ENCODE measurements at places on chromosomes 4 and X.

DNA sequence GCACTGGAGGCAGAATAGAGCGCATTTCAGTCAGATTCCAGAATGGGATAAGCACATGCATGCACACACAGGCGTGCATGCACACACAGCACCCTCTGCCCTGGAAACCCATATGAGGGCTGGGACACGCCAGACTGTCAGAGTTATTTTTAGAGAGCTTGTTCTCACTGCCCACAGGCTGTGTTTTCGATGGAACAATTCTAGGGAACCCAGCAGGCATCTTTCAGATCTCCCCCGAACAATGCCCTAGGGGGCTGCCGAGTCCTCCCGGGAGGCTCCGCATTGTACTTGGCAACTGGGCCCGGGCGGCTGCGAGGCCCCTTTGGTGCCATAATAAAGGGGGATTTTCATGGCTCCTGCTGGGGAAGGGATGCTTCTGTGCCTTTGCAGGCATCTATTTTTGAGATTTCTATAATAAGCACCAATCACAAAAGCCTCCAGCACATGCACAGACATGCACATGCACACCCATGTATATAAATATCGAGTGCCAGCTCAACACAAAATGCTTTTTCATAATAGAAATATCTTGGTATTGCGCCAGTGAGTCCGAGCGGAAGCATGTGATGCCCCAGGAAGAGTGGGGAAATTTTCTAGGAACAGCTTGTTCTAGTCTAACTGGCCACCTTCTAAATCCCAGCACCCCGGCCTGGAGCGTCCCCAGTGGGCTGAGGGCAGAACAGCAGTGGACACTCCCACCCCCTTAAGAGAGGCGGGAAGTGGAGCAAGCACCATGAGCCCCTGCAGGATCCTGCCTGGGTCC lies 88.5 kb downstream of the PHKA2 start:
- DNase-seq = no peak

DNA sequence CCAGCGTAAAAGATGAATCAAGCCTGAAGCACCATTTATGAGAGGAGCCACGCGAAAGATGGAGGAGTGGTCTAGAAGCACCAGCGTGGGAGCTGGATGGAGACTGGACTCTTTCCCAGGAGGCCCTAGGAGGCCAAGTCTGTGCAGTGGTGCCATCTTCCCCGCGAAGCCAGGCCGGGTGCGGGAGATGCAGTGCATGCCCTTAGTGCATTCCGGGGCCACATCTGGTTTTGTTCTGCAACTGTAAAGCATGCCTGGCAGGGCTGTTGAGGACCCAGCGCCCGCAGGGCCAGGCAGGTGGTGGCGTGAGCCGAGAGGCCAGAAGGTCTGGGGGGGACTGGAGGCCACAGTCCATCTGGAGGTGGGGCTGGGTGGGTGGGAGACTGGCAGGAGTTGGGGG lies 78.6 kb upstream of the ADRA2C start:
- no peak for DNase-seq

DNA sequence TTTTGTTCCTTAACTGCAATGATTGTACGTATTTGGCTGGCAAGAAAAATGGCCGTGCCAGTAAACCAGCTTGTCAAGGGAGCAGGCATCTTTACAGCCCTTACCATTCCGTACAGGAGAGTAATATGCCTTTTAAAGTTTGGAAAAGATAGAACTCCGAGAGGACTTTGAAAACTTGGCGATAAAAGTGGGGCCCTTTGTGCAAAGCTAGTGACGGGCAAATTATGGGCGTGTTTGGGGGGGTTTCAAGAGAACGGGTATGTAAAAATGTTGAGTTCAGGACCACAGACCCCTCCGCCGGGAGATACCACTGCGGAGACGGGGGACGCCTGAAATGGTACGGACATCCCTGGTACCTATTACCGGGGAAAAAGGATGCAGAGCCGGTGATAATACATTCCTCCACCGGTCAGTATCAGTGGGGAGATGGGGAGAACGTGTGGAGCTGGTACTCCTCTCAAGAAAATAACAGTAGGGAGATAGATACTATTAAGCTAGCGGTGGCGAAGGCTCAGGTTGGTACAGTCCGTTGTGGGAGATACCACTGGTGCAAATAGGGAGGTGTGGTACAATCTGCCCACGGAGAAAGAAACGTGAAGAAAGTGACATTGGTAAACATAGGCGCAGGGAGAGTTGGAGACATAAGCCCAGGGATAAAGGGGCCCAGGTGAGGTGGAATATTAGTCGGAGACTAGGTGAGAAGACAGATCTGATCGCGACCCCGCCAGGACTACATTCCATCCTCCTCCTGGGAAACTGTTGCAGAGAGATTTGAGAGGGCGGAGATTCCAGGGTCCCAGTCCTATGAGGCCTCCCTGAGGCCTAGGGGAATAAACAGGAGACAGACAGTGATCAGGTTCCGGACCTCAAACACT lies 14.5 kb downstream of the SPACA5 start:
- peak; percentile 76 for DNase-seq

DNA sequence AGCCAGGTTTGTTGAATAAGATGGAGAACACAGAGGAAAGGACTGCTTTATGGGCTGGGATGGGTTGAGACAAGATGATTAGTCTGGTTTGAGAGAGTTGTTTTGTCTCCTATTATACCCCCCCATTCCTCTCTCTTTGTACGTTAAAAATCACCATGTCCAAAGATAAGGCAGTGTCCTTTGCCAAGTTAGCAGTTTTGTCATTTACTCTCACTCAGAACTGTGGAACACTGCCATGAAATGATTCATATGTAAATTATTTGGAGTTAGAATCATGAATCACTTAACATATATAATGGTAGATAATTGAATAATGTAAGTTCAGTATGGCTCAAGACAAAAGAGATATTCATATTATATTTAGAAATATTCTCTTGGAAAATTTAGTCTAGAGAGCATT lies 151.3 kb downstream of the DCLK2 start:
- no peak for DNase-seq

DNA sequence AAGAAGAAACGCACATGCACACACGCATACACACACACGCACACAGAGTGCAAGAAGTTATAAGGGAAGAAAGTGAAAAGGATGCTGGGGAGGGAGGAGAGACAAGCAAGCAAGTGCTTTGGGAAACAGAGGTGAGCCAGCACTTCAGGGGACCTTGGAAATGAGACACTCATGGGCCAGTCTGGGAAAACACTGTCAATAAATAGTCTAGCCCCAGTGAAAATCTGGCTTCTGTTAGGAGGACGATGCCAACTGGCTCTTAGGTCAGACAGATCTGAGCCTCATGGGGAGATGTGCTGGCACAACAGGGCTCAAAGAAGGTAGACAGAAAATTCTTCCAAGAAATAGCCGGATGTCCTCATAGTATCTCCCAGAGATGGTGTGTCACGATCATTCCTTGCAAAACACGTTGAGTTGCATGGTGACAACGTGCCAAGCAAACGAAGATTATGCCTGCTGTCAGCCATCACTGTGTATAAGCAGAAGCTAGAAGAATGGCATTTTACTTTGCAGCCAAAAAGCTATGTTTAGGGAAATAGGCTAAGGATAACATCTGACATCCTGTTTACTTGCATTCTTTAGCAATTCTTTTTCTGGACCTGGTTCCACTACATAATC lies 557 bp upstream of the ARHGEF6 start:
- peak; percentile 62 for DNase-seq

DNA sequence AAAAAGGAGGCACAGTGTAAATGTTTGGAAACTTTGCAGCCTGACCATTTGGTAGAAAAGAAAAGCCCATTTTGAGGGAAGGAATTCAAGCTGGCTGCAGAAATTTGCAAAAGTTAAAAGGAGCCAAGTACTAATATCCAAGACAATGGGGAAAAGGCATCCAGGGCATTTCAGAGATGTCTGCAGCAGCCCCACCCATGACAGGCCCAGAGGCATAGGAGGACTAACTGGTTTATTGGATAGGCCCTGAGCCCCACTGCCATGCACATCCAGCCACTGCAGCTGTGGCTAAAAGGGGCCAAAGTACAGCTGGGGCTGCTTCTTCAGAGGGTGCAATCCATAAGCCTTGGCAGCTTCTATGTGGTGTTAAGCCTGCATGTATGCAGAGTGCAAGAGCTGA lies 104.9 kb downstream of the HS3ST1 start:
- DNase-seq = no peak

DNA sequence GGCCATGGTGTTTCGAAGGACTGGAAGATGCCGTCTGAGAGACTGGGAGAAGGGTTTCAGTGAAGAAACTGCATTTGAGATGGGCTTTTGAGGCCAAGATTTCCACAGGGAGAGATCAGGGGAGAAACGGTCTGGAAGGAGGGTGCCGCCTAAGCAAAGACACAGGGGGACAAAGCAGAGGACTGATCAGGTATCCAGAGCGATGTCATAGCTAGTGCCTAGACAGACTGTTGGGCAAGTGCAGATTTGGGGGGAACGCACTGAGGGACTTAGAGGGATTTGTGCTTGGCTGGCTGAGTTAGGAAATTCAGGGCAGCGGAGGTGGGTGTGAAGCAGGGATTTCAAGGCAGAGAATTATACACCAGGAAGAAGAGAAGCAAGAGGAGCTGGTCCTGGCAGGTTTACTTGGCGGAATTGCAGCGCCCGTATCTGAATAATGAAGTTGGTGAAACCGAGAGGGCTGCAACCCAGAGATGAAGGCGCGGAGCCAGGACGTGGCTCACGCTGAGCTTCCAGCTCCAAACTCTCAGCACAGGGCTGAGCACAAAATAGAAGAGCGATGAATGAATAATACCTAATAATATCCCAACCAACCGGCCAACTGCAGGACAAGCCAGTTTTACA lies 106.9 kb downstream of the MAML3 start:
- DNase-seq = no peak

DNA sequence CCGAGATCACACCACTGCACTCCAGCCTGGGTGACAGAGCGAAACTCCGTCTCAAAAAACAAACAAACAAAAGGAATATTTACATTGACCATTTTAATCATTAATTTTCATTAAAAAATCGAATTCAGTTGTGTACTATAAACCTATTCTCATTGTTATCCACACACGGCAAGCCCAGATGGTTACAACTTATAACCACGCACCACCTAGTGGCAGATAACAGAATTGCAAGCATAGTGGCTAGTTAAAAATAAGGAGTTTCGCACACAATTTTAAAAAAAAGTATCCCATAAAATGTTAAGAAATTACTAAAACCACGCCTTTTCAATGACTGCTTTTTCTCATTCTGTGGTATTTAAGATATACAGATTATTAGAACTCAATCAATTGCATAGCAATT lies 25.4 kb downstream of the MBNL3 start:
- DNase-seq = no peak

DNA sequence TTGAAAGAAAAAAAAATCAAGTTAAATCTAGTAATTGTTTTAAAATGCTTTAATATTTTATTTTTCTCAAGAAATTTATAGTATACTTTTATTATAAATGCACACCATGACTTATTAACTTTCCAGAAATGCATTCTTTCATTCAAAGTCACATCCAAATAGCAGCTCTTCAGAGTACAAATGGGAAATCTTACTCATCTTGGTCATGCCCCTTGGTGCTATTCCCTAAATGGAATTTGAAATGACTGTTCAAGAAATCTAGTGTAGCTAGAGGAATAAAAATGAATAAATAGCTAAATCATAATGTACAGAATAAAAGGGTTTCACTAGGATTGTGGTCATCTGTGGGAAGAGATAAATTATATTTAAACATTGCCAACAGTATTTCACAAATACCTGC lies 1139.7 kb downstream of the PCDH18 start:
- DNase-seq = no peak

DNA sequence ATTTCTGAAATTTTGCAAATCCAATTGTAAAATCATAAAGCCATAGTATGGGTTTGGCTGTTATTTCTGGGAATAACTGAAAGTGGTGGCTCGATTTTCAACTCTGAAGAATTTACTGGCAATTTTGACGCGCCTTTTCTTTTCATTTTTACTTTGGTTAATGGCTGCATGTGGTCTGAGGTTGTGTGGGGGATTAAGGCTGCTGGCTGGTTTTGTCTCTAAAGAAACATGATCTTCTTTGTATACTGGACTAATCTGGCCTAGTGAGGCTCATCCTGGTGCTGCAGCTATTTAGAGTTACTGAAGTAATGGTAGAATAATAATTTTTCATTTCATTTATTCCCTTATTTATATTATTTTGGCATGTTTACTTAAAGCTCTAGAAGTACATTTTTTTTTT lies 164.0 kb downstream of the RNF150 start:
- DNase-seq = no peak

- DNase-seq = no peak
Observed at GRCh38 chr4:148737061-148737770, 295.0 kb upstream of the NR3C2 start.

Data from MG63 (cell line).